ENCODE measurements at places on chromosomes 5 and 9. TPM values are rescaled to one million over a fixed set of nuclear protein-coding genes. Genes with fewer than 3 reads are reported as not detected.

DNA sequence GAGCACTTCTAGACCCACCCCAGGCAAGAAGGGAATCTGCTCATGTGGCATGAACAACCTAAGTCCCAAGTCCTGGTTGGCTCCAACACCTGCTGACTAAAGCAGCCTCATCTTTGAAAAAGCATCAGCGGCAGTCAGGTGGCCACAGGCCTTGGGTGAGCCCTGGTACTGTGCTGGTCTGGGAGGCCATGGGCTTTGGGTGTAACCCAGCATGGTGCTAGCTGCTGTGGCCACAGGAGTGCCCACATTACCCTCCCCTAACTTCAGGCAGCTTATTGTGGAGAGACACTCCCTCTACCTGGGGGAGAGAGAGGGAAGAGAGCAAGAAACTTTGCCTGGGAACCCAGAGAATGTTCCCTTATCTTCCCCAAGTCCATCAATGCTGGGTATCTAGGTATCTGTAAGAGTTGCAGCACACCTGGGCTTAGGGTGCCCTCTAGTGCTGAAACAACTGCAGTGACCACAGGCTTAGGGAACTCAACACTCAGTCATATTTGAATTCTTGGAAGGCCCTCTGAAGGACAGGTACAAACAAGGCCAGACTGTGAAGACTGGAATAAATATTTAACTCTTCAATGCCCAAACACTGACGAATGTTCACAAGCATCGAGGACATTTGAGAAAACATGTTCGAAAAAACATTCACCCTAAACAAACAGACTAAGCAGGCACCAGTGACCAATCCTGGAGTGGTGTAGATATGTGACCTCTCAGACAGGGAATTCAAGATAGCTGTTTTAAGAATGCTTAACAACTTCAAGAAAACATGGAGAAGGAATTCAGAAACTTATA is 69.9 kb upstream of the OR2K2 start:
- H3K4me1 ChIP-seq: peaks cover under 1% of the 10 kb centered on the region
- no peak overlapping the region for H3K4me3 ChIP-seq
- H3K27me3 ChIP-seq: no peaks in the 10 kb centered on the region
- DNase-seq: no peak
- no peak overlapping the region for H3K27ac ChIP-seq

The SH3PXD2B gene
- polyA plus RNA-seq: 0.10 TPM

The HMMR gene
- not detected for polyA plus RNA-seq

The TSSK1B gene
- polyA plus RNA-seq: not detected

GRCh38 chr5:176441921-176442323 is 6.3 kb upstream of the FAF2 start:
- peaks cover 4% of the 10 kb centered on the region for H3K4me1 ChIP-seq
- H3K27me3 ChIP-seq: no peaks in the 10 kb centered on the region
- no peak overlapping the region for H3K4me3 ChIP-seq
- H3K27ac ChIP-seq: no peak overlapping the region
- no peak for DNase-seq
- H3K36me3 ChIP-seq: no peaks in the 10 kb centered on the region

The HTR4 gene
- not detected for polyA plus RNA-seq
